ENCODE measurements at places on chromosomes 1 and 21.

- no peak for DNase-seq
These were observed 58.5 kb downstream of the MAP10 start for GRCh38 chr1:232863544-232864275.

- no peak for DNase-seq
These were observed 136.2 kb upstream of the DUSP10 start for GRCh38 chr1:221878134-221878533.

GRCh38 chr1:112849425-112850033 is 106.5 kb downstream of the SLC16A1 start:
- no peak for DNase-seq

DNA sequence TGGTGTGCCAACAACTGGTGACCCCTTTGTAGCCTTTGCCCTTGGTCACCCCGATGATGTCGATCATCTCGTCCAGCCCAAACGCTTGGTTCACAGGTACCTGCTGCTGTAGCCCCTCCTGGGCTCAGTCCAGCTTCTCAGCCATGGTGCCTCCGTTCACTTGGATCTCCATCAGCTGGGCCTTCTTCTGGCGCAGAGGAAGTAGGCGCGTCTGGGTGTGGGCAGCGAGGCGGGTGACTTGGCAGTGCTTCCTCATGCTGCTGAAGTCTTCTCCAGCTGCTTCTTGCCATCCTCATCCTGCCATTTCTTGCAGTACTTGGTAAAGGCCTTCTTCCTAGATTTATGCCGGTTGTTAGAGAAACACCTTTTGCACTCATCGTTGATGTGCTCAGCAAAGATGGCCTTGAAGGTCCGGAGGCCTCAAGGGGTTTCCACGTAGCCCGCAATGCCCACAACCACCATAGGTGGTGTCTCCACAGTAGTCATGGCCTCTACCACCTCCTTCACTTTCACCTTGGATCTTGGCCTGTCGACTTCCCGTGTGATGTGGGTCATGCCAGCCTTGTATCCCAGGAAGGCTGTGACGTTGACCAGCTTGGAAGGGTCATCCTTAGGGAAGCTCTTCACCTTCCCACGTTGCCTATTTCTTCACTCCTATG is 13.0 kb downstream of the DOP1B start:
- DNase-seq: no peak

DNA sequence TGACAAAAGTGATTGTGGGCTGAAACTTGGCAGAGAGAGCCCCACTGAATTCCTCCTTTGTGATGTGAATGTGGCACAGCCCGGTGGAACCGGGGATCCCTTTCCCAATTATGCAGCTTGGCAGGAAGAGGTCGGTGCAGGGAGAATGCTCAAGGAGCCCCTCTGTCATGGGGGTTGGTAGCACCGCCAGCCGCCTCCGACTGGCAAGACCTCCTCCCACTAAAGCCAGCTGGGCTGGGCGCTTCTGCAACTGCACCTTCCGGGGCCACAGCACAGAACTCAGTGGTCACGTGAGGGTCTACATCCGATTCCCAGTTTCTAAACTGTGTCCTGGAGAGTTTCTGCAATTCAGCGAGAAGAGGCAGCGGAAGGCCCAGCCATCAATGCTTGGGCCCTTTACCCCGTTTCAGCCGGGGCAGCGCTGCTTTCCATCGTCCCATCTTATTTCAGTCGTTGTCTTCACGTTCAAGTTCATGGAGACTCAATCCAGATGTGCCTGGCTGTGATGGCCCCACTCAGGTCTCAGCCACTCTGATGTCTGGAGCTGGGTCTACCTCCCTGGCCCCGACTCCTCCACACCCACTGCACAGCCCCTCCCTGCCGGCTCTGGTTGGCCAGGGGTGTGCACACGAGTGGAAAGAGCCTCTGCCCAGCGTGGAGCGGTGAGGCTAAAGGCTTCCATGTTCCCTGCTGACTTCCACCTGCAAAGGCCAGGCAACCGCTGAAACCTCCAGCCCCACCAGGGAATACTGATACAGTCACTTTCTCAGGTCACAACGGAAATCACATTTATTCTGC is 39.8 kb upstream of the FHAD1 start:
- DNase-seq: no peak

DNA sequence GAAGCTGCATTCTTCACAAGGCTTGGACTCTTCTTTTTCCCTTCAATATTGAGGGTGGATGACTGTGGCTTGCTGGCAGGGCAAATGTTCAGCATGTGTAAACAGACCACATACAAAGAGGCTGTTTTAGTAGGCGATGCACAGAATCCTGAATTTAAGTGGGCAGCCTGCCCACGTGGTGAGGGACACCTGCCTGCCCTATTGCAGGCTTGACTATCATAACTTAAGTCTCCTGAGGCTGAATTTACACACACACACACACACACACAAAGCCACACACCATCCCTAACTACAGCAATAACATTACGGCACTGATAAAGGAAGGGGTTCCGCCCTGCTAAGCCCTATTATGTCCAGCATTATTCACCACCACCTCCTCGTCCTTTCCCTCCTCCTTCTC is 15.9 kb downstream of the SYT2 start:
- no peak for DNase-seq

GRCh38 chr21:25313829-25314228 is 293.5 kb downstream of the MRPL39 start:
- no peak for DNase-seq

- DNase-seq: no peak
These were observed 333.7 kb downstream of the PCP4 start for GRCh38 chr21:40200946-40201345.

- no peak for DNase-seq
These were observed 148.1 kb downstream of the TTLL7 start for GRCh38 chr1:83850834-83851233.

DNA sequence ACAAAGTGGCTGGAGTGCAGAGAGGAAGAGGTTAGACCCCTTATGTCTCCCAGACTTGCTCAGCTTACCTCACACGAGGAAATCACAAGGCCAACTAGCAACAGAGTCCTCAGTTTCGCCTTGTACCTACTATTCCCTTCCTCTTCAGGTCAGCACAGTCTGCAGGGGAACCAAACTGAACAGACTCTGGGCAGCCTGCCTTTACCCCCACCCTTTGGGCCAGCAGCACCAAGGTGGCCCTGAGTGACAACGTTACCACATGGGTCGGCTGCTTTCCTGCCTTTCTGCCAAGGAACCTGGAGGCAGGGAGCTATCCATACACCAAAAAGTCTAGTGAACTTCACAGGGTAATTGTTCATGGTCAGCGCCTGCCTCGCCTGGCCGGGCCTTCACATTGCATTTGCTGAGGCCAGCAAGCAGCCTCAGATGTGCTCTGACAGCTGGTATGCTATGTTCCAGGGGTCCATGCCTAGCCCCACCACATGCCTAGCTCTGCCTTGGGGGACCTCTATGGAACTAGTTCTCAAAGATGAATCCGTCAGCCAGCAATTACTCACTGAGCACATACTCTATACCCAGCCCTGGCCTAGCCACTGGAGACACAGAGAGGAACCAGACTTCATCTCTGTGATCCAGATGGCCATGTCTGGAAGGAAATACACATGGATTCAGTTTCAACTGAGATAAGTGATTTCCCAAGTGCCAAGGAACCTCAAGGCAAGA is 69.6 kb downstream of the DMAP1 start:
- DNase-seq: no peak

DNA sequence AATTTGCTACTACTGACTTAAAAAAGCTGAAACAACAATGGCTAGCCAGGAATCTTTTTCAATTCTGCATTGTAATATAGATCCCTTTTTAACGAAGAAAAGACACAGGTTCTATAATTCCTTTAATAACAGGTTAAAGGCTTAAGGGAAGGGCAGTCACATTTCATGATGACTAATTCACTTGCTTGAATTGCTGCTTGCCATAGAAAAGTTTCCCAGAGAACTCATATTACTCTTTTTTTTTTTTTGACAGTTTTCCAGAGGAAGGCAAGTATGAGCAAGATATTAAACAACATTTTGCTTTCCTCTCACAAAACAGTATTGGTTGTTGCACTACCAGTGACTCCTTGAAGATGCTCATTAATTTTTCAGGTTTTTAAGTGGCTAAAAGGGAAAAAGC is 60.9 kb downstream of the IL23R start:
- no peak for DNase-seq

- no peak for DNase-seq
These were observed 600 bp downstream of the ASTN1 start for GRCh38 chr1:177163844-177164379.

GRCh38 chr21:30072496-30072895 is 94.1 kb downstream of the CLDN17 start:
- no peak for DNase-seq

DNA sequence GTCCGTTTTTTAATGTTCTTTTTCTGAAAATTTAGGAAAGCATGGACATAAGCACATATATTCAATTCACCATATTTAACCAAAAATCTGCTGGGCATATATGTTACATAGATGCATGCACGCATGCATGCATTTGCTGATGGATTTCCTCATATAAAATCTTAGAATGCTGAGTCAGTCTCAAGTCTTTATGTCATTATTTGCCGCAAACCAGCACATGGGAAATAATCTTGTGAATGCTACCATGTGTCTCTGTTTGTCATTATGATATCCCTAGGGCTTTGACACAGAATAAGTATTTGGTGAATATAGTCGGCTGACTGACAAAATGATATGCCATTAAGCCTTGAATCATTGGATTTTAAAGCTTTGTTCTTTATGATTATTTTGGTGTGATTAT is 776.5 kb downstream of the KCNT2 start:
- no peak for DNase-seq
